ENCODE measurements at places on chromosomes 4 and X.

DNA sequence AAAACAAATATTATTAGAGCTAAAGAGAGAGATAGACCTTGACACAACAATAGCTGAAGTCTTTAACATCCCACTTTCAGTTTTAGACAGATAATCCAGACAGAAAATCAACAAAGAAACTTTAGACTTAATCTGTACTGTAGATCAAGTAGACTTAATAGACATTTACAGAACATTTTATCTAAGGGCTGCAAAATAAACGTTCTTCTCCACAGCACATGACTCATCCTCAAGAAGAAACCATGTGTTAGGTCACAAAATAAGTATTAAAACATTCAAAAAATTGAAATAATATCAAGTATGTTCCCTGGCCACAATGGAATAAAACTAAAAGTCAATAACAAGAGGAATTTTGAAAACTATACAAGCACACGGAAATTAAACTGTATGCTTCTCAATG is 1510.3 kb upstream of the PCDH10 start:
- no peak overlapping the region for H3K4me3 ChIP-seq
- no peaks in the 10 kb centered on the region for H3K4me1 ChIP-seq
- H3K27ac ChIP-seq, result no peak overlapping the region
- peaks cover 36% of the 10 kb centered on the region for H3K36me3 ChIP-seq

GRCh38 chr4:169996379-169997240 is 29.6 kb downstream of the MFAP3L start:
- peaks cover 3% of the 10 kb centered on the region for H3K4me1 ChIP-seq
- no peaks in the 10 kb centered on the region for H3K36me3 ChIP-seq
- H3K4me3 ChIP-seq, result no peak overlapping the region
- no peaks in the 10 kb centered on the region for H3K27me3 ChIP-seq

- no peak overlapping the region for H3K4me3 ChIP-seq
- H3K36me3 ChIP-seq, result peaks cover 13% of the 10 kb centered on the region
- no peaks in the 10 kb centered on the region for H3K27me3 ChIP-seq
- H3K4me1 ChIP-seq, result no peaks in the 10 kb centered on the region
Measured at GRCh38 chrX:122913764-122914163, 270.3 kb upstream of the GRIA3 start.

DNA sequence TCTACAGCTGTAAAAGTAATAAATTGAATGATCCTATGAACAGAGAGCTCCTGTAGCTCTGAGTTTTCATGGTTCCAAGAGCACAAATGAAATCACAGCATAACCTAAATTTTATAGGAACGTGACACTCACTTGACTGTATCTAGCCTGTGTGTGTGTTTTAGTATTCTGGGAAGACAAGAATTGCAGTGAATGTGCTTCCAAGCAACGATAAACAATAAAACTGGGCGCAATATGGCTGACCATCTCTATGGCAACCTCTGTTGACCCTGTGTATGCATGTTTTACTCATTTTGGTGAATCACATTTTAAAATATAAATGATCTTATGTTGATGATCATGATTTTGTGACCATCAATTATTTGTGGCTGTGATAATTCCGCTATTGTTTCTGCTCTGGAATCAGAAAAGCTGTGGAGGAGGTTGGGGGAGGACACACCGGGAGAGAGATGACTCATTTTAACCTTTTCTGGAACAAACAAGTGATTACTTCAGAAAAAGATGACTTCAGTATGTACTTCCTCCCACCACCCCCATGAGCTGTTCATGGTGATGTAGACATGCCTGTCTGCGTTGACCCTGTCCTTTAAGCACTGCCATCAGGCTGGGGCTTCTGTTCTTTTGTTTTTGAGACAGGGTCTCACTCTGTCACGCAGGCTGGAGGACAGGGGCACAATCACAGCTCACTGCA is 31.8 kb downstream of the USP11 start:
- DNase-seq, result no peak
- no peak overlapping the region for H3K27ac ChIP-seq
- no peaks in the 10 kb centered on the region for H3K4me1 ChIP-seq
- no peak overlapping the region for H3K4me3 ChIP-seq
- H3K36me3 ChIP-seq, result peaks cover 8% of the 10 kb centered on the region

GRCh38 chr4:170137927-170138326 is 48.2 kb upstream of the AADAT start:
- no peak overlapping the region for H3K4me3 ChIP-seq
- H3K4me1 ChIP-seq, result no peaks in the 10 kb centered on the region
- no peak overlapping the region for H3K27ac ChIP-seq
- DNase-seq, result no peak
- no peaks in the 10 kb centered on the region for H3K27me3 ChIP-seq

- peak; percentile 71 for DNase-seq
- no peak overlapping the region for H3K4me3 ChIP-seq
- H3K27me3 ChIP-seq, result no peaks in the 10 kb centered on the region
- peaks cover 18% of the 10 kb centered on the region for H3K36me3 ChIP-seq
- H3K4me1 ChIP-seq, result no peaks in the 10 kb centered on the region
Measured at GRCh38 chr4:38046727-38047489, 86.7 kb downstream of the PTTG2 start.

DNA sequence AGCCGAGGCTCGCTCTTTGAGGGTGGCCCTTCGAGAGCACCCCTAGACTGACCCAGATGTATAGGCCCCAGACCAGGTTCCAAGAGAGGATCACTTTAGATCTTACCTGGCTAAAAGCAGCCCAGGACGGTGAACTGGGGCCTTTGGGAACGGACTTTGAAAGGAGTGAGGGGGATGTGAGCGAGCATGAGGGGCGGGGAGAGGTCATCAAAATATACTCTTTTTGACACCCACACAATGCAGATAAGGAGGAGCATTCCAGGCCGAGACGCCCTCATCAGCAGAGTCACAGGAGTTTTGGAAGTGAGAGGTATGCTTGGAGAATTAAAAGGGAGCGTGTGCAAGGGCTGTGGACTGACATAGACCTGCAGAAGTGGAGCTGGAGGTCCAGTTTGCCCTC is 528 bp downstream of the NSDHL start:
- H3K27me3 ChIP-seq, result no peaks in the 10 kb centered on the region
- no peak for DNase-seq
- no peak overlapping the region for H3K27ac ChIP-seq
- peak overlapping the region; percentile 94 for H3K4me3 ChIP-seq
- H3K4me1 ChIP-seq, result peaks cover 2% of the 10 kb centered on the region
- H3K36me3 ChIP-seq, result peaks cover 42% of the 10 kb centered on the region

GRCh38 chr4:176360446-176360845 is 40.7 kb downstream of the SPCS3 start:
- H3K4me3 ChIP-seq, result no peak overlapping the region
- H3K36me3 ChIP-seq, result peaks cover 2% of the 10 kb centered on the region

GRCh38 chrX:53795576-53795975 is 109.1 kb upstream of the HUWE1 start:
- DNase-seq, result peak; percentile 27
- H3K4me1 ChIP-seq, result no peaks in the 10 kb centered on the region
- no peak overlapping the region for H3K27ac ChIP-seq
- no peaks in the 10 kb centered on the region for H3K27me3 ChIP-seq
- H3K4me3 ChIP-seq, result no peak overlapping the region
- H3K36me3 ChIP-seq, result peaks cover 2% of the 10 kb centered on the region

GRCh38 chr4:123304151-123304964 is 92.2 kb upstream of the SPRY1 start:
- H3K27ac ChIP-seq, result no peak overlapping the region
- no peak overlapping the region for H3K4me3 ChIP-seq
- DNase-seq, result peak; percentile 89
- peaks cover 8% of the 10 kb centered on the region for H3K36me3 ChIP-seq
- peaks cover 6% of the 10 kb centered on the region for H3K4me1 ChIP-seq

DNA sequence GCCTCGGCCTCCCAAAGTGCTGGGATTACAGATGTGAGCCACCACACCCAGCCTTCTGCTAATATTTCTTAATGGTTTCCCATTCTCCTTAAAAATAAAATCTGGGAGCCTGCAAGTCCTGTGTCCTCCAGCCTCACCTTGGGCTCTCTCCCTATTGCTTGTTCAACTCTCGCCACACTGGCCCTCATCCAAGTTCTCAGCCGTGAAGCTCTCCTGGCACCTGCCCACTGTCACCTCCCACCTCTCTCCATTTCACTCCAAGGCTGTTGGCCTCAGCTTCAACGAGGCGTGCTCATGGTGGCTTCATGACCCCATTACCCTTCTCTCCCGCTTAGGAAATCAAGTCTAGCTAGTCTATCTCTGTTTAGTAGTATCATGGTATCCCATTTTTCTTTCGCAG is 9.5 kb upstream of the ETNPPL start:
- H3K4me3 ChIP-seq, result no peak overlapping the region
- no peaks in the 10 kb centered on the region for H3K27me3 ChIP-seq
- no peak overlapping the region for H3K27ac ChIP-seq
- H3K36me3 ChIP-seq, result no peaks in the 10 kb centered on the region
- H3K4me1 ChIP-seq, result no peaks in the 10 kb centered on the region

- no peak overlapping the region for H3K27ac ChIP-seq
- H3K27me3 ChIP-seq, result no peaks in the 10 kb centered on the region
- H3K36me3 ChIP-seq, result peaks cover 40% of the 10 kb centered on the region
- H3K4me1 ChIP-seq, result no peaks in the 10 kb centered on the region
- DNase-seq, result no peak
Measured at GRCh38 chr4:56311299-56311975, 75.9 kb downstream of the AASDH start.

DNA sequence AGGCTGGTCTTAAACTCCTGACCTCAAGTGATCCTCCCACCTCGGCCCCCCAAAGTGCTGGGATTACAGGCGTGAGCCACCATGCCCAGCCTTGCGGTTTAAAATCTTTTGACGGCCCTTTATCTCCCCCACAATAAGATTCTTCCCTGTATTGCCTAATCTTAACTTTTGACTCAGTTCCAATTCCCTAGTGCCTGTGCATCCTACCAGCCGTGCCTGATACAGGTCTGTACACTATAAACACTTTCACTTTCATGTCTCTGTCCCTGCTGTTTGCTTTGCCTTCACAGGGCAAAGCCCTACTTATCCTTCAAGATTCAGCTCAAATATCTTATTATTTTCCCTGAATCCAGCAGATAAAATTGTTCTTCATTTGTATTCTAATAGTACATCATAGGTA is 74.6 kb downstream of the WDR44 start:
- H3K4me1 ChIP-seq, result no peaks in the 10 kb centered on the region
- H3K36me3 ChIP-seq, result peaks cover 16% of the 10 kb centered on the region
- H3K27me3 ChIP-seq, result no peaks in the 10 kb centered on the region
- no peak for DNase-seq

DNA sequence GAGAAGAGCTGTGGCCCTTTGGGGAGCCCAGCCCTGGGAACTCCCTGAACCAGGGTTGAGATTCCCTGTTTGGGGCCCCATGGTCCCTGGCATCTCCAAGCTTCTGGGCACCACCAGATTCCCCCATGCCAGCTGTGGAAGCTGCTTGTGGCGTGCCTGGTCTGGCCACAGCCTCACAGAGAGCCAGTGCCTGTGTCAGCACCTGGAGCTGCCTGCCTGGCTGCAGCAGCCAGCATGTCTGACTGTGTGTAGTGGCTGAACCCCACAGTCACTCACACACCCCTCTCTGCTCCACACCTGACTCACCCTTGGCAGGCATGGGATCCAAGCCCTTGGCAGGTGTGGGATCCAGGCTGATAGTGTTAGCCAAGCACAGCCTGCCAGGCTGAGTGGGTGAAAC is 97.2 kb upstream of the GALNTL6 start:
- no peak overlapping the region for H3K27ac ChIP-seq
- H3K27me3 ChIP-seq, result no peaks in the 10 kb centered on the region
- no peak overlapping the region for H3K4me3 ChIP-seq
- no peaks in the 10 kb centered on the region for H3K4me1 ChIP-seq
- no peak for DNase-seq

DNA sequence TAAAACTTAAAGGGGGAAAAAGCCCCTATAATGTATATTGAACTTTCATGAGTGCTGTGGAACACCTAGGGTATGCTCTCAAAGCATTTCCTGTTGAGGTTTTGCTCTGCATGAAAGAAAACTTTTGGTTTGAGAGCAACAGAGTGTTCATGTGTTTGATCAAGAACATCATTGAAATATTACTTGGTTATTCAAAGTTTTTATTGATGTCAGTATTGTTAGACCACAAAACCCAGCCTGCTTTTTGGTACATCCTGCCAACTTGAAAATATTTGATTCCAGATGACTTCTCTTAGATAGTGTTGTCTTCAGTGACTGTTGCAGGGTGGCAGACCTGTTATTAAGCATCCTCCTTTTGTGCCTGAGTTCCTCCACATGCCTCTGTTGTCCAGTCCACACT is 68.0 kb downstream of the N4BP2 start:
- H3K36me3 ChIP-seq, result peaks cover 26% of the 10 kb centered on the region
- DNase-seq, result no peak
- no peak overlapping the region for H3K27ac ChIP-seq
- no peak overlapping the region for H3K4me3 ChIP-seq

DNA sequence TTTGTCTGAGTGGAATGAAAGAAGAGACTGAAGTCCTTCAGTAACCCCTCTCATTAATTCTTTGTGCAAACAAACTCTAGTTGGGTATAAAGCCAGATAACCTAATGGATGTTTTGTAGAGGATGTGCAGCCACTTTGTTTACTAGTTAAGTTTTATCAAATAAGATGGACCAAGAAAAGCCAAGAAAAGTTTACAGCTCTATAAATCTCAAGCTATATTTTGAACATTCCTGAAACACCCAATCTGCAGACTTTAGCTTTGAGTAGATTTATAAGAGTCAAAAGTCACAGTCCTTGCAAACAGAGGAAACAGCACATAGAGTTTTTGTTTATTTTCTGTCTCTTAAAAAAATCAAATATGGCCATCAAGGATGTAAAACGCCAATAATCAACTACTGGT is 452.9 kb downstream of the SPRY1 start:
- no peak for DNase-seq
- no peaks in the 10 kb centered on the region for H3K4me1 ChIP-seq
- H3K27ac ChIP-seq, result no peak overlapping the region
- H3K27me3 ChIP-seq, result no peaks in the 10 kb centered on the region

DNA sequence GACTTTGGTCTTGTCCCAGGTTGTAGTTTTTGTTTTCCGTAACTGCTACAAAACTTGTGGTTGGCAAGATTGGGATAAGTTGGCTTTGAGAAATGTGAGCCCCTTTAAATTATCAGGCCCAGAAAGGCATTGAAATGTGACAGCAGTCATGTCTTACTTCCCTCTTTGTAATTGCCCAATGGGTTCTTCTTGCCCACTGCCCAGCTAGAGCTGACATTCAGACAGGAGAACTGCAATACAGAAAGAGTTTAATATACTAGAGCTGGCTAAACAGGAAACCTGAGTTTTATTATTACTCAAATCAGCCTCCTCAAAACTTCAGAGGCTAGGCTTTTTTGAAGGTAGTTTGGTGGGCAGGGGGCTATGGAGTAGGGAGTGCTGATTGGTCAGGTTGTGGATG is 288.3 kb downstream of the ZNF674 start:
- no peaks in the 10 kb centered on the region for H3K36me3 ChIP-seq
- no peak overlapping the region for H3K4me3 ChIP-seq
- peaks cover 2% of the 10 kb centered on the region for H3K27me3 ChIP-seq
- DNase-seq, result no peak

GRCh38 chr4:131649227-131649626 is 1499.9 kb upstream of the PCDH10 start:
- no peaks in the 10 kb centered on the region for H3K27me3 ChIP-seq
- H3K4me3 ChIP-seq, result no peak overlapping the region
- no peak overlapping the region for H3K27ac ChIP-seq
- H3K4me1 ChIP-seq, result no peaks in the 10 kb centered on the region
- no peaks in the 10 kb centered on the region for H3K36me3 ChIP-seq
- no peak for DNase-seq

- H3K27ac ChIP-seq, result no peak overlapping the region
- H3K36me3 ChIP-seq, result no peaks in the 10 kb centered on the region
- no peaks in the 10 kb centered on the region for H3K27me3 ChIP-seq
- no peak for DNase-seq
- no peak overlapping the region for H3K4me3 ChIP-seq
Measured at GRCh38 chr4:94603170-94603747, 151.5 kb downstream of the PDLIM5 start.

Measured in H9 (cell line).